Stimulated activated CD8-positive, alpha-beta memory T cell treated with anti-CD3 and anti-CD28 coated beads, Interleukin-4, amount 100 ng/mL, for 1 hour (primary cell): ENCODE measurements at places on chromosomes 11 and 22.

- DNase-seq: no peak
These were observed 89.0 kb upstream of the PITPNB start for GRCh38 chr22:28008056-28008455.

- no peak for DNase-seq
These were observed 58.8 kb upstream of the RRAS2 start for GRCh38 chr11:14417617-14418374.

GRCh38 chr11:112292785-112293407 lies 32.2 kb upstream of the PLET1 start:
- DNase-seq: no peak

- DNase-seq: no peak
These were observed 154.7 kb downstream of the BLID start for GRCh38 chr11:121961321-121961801.

GRCh38 chr11:12764187-12764914 lies 90.1 kb downstream of the TEAD1 start:
- no peak for DNase-seq

DNA sequence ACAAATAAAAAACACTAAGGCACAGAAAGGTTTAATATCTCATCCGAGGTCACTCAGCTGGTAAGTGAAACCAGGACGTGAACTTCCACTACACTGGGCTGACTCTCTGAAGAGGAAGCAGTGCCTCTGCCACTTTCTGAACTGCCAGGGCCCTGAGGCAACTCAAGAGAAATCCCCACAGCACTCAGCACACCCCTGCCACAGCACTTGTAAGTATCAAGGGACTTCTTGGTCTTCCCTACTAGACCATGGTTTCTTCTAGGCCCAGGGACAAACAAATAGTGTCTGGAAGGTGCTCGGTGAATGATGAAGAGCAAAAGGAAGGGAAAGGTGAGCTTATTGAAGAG lies 49.7 kb downstream of the RPL27A start:
- no peak for DNase-seq

DNA sequence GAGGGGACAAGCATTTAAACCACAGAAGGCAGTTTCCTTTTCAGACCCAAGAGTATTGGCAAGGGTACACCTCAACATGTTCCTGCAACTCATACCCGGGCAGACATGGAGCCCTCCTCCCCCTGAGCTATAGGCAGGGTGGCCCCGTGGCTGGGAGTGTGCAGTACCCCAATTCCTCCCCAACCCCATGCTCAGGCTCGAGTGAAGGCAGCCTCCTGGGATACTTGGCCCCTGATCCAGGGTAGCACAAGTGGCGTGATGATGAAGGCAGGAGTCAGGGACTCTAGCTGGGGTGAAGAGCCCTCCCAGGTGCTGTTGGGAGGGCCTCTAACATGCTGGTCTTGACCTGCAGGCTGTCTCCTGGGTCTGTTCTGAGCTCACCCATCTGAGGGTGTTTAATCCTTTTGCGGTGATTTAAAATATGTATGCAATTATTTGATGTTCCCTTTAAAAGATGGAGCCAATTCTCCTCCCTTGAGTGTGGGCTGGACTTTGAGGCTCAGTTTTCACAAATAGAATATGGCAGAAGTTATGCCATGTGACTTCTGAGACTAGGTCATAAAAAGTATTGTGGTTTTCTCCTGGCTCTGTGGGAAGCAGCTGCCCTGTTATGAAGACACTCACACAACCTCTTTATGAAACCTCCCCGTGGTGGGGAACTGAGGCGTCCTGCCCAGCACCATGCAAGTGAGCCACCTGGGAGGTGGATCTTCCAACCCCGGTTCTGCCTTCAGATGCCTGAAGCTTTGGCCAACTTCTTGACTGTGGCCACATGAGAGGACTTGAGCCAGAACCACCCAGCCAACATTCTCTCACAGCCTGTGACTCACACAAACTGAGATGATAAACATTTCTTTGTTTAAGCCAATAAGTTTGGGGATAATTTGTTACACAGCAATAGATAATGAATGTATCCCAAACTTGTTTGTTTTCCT lies 54.7 kb upstream of the NECTIN1 start:
- no peak for DNase-seq

DNA sequence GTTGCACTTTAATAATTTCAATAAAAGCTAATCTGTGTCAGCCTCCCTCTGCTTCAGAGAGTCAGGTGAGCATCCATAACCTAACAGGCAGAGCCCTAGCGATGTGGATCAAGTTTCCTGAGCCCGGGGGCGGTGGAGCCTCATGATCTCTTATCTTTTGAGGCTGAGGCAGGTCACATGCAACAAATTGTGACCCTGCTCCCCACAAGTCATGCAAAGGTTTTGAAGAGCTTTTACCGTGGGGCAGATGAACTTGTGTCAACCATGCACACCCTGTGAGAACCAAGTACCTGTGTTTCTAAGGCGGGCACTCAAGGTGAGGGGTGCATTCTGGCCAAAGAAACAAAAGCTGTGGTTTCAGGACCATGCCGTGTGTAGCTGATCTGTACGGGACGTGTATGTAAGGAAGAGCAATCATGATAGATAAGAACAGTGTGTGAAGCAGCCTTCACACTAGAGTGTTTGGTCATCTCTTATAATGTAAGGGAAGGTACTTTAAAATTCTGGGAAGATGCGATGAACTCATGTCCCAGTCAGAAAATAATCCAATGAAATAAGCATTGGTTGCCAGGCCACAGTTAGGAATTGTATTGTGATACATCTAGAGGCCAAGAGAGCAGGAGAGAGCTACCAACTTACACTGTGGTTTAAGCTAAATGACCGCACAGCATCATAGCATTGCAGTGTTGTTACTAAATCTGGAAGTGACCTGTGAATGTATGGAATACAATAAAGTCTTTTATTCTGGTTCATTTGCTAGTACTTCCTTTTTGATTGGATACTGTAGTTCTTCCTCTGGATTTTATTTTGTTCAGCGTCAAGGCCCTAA lies 49.8 kb downstream of the DKK3 start:
- no peak for DNase-seq

DNA sequence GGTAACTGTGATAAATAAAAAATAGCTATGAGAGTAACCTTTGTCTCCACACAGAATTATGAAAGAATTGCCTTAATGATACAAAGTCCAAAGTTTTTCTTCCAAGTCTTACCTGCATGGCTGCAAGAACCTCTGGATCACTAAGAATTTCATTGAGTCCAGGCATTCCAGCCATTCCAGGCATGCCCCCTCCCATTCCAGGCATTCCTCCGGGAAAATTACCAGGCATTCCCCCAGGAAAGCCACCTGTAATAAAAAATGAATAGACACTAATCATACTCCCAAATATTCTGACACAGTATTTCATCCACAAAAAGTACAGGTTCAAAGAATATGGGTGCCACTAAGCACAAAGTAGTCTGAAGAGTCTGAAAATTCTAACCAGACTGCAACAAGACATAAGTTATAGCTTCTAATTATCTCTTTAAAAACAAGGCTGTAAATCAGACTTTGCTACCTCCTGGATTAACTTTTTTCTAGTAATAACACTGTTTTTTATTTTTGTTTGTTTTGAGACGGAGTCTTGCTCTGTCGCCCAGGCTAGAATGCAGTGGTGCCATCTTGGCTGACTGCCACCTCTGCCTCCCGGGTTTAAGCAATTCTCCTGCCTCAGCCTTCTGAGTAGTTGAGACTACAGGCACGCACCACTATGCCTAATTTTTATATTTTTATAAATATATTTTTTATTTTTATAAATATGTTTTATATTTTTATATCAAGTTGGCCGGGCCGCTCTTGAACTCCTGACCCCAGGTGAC lies 8.0 kb upstream of the SLC25A17 start:
- DNase-seq: no peak

DNA sequence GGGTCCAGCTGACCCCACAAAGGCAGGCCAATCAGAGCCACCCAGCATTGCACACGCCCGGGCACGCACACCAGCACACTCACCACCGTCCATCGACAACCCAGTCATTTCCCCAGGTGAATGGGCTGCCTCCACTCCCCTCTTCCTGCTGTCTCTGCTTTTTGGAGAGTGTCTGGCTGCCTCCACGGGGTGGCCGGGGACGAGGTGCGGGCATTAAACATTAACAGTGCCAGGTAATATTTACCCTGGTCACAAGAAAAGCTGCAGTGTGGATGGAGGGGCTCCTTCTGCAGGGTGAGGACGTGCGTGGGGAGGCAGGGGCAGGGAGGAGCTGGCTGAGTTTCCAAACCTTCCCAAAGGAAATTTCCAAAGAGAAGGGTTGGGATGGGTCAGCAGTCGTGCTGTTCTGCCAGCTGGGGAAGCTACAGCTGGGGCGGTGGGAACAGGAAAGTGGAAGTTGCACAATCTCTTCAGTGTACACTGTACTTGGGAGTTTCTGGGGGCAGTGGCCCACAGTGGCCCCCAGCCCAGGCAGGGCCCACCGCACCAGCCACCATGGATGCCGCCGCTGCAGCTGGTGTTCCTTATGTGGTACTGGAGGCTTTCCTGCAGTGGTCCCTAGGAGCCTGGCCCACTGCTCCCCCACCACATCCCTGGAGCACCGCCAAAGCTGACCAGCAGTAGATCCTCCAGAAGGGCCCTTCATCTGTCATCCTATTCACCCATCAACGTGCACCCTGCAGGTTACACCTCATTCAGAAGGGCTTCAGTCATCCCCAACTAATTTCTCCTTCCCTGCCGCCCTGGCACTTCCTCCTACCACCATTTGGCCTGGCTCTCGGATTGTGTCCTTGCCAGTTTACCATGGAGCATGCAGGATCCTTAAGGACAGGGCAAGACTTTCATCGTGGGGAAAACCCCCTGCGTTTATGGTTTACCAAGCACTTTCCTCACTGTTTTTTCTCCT lies at the start of gene FXYD2:
Gene FXYD2, minus strand, starts transcription at position 174 of the 967 bp plus-strand sequence. Its CDS starts 66 bp downstream, at position 108.
- no peak for DNase-seq

- no peak for DNase-seq
These were observed 169.1 kb downstream of the MAML2 start for GRCh38 chr11:96173906-96174305.

DNA sequence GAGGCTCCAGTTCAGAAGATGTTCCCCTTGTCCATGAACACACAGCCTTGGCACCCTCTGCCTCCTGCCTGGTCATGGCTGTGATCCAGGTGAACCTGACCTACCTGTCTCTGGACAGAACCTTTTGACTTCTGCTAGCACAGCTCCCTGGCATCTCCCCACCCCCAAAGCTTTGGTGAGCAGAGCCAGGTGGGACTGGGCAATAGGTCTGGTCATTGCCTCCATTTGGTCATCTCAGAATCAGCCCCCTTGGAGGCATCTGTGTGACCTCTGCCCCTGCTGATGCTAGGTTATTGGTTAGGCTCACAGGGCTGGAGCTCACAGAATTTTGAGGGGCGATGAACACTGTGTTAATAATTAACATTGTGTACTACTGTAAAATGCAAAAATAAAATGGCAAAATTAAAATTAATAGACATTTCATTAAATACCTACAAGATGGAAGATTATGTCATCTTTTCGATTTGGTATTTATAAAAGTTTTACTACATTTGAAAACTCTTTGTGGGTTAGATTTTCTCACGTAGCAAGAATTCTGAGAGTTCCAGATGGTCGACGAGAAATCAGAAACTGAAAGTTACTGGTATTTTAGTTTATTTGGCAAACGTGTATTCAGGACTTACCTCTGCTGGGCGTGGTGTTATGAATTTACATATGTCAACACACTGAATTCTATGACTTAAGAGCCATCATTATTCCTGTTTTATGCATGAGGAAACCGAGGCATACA lies 8.3 kb upstream of the KIAA0930 start:
- no peak for DNase-seq

GRCh38 chr22:40602231-40602630 lies 34.3 kb downstream of the MRTFA start:
- no peak for DNase-seq

GRCh38 chr11:83092488-83093384 lies 21.0 kb upstream of the RAB30 start:
- DNase-seq: no peak

DNA sequence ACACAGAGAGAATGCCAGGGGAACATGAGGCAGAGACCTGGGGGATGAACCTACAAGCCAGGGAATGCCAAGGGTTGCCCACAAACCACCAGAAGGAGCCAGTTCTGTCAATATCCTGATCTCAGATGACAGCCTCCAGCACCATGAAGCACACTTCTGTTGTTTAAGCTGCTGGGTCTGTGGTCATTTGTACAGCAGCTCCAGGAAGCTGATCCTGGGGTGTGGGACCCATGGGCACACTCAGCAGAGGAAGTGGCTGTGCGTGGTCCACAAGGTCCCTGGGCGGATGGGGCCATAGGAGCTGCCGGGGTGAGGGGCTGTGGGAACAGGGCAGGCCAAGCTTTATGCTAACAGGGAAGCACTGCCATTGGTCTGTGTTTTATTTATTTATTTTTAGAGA lies 12.1 kb downstream of the PPM1F start:
- DNase-seq: no peak

GRCh38 chr22:24175160-24175808 lies 6.0 kb upstream of the SUSD2 start:
- DNase-seq: no peak

- DNase-seq: no peak
These were observed 18.2 kb downstream of the DAGLA start for GRCh38 chr11:61698173-61698948.

DNA sequence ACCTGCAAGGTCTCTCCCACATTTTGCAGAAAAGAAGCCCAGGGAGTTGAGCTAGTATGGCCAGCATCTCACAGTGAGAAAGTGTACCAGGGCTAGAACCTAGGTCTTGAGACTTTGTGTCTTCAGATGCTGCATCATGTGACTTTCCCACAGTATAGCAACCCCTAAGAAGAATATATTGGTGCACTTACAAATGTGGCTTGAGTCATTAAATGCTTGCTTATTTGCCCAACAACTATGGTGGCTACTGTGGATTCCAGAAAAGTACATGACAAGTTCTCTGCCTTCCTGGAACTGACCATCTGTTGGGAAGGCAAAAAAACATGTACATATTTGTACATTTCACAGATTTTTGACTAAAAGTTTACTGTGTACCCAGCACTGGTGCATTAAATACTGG lies 55.0 kb downstream of the POLD3 start:
- no peak for DNase-seq

DNA sequence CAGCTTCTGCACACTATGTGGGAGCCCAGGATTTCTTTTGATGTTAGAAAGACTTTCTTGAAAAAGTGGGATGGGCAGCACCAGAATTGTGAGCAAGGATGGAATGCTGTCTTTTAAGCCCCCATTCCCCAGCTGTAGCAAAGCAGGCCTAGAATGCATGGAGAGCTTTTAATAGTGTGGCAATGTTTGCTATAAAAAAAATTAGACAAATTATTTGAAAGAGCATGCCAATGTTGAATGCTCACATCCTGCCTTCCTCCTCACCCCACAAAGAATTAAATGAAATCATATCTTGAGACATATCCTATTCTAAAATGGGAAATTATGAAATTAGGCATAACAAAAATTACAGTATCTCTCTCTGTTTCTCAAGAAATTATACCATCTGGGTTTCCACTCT lies 154.7 kb downstream of the C11orf91 start:
- DNase-seq: no peak
